ENCODE measurements at places on chromosomes 3 and 15.

DNA sequence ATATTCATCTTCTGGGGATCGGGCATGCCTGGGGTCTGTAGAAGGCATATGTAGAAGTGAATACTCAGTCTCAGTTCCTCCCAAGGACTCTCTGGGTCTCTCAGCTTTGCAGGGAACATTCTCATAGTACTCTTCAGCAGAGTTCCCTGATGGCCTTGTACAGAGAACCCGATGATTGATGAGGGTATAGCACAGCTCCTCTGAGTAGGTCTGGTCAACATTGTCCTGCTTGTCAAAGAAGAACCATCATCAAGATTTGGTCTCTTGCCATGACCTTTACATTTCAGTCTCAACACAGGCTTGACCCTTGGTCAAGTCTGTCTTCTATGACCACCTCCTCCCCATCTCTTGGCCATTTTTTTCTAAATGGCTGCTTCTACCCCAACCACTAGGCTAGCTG lies 9.5 kb downstream of the GCSAM start:
- DNase-seq = no peak

DNA sequence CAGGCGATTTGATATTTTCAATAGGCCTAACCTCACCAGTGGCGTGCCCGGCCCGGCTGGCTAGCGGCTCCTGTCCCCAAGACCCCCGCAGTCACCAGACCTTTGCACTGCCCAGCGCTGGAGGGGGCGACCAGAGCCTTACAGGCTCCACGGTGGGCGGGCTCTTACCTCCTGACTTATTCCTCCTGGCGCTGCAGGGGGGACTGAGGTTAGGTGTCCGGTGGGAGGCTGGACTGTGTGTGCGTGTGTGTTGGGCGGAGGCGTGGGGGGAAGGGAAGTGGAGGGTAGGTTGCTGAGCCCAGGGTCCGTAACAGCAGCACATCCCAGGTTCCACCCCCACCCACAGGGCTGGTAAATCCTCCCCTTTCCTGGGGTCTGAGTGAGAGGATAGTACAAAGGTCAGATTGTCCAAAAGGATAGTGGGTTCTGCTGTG lies 27.5 kb upstream of the THRB start:
- DNase-seq = no peak

DNA sequence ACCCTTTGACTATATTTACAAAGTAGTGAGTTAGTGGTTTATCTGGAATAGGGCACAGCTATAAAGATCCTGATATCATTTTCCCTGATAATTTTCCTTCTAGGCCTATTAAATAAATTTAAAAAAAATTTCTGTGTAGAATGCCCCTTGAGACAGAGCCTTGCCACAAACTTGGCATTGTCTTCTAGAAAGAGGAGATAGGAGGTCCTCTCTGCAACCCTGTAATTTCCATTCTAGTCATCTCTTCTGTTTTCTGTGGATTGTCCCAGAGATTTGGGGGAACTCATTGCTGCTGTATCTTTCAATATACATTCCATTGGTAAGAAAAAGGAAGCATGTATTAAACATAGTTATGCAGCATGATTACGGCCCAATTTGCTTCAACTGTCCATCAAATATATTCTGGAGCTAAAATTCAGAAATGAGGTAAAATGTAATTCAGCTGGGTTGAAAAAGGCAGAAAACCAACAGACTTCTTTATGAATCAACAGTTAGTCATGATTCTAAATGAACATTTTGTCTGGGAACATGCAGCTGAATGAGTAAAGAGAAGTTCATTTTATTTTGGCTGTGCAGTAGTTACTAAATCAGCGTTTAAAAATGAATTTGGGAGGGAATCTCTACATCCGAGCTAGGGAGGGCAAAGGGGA lies 401.1 kb downstream of the NAALADL2 start:
- no peak for DNase-seq

- DNase-seq = no peak
Measured at GRCh38 chr3:35635926-35636683, 3.2 kb upstream of the ARPP21 start.

- DNase-seq = no peak
Measured at GRCh38 chr3:16865335-16865734, 19.4 kb upstream of the PLCL2 start.

- DNase-seq = no peak
Measured at GRCh38 chr3:136327671-136328070, 77.5 kb downstream of the PCCB start.

- no peak for DNase-seq
Measured at GRCh38 chr3:117238806-117239205, 529.2 kb downstream of the TUSC7 start.

GRCh38 chr3:23383875-23384274 lies 180.7 kb downstream of the UBE2E2 start:
- no peak for DNase-seq

GRCh38 chr3:129435367-129435766 lies 4.4 kb downstream of the MBD4 start:
- no peak for DNase-seq
